ENCODE measurements at places on chromosomes 1 and 21.
A peak's percentile ranks its signal among the peaks of the same experiment; 100 is the strongest.

- no peak for DNase-seq
Observed at GRCh38 chr1:225748529-225748928, 29.1 kb upstream of the SRP9 start.

- no peak for DNase-seq
Observed at GRCh38 chr1:104195395-104195794, 445.7 kb downstream of the AMY1C start.

- no peak for DNase-seq
Observed at GRCh38 chr1:160437432-160438316, 37.3 kb downstream of the VANGL2 start.

DNA sequence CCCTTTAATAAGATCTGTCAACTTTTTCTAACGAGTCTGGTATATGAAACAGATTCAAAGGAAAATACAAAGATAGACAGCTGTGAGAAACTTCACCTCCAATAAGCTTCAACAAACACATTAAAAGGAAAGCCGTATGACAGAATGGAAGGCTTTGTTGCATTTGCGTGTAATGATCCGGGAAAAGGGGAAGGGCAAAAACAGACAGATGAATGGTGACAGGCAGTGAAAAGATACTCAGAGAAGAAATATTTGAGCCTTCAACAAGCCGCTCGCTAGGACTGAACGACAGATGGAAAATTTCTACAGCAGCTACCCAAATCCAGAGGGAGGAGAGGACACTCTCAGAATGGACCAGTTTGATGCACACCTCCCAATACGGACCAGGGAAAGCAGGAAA lies 14.9 kb downstream of the COPA start:
- DNase-seq = no peak

DNA sequence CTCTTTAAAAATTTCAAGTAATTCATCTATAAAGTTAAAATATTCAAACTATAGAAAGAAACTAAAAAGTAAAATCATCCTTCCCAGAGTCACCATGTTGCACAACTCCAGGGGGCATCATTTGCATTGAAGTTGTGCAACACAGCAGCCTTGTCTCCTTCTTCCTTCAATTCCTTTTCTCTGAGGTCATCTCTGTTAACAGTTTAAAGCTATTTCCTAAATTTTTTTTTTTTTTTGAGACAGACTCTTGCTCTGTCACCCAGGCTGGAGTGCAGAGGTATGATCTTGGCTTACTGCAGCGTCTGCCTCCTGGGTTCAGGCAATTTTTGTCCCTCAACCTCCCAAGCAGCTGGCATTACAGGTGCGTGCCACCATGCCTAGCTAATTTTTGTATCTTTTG lies 7.1 kb downstream of the RHBG start:
- DNase-seq = no peak

GRCh38 chr1:112237983-112238545 lies 157.9 kb upstream of the CTTNBP2NL start:
- peak; percentile 42 for DNase-seq

DNA sequence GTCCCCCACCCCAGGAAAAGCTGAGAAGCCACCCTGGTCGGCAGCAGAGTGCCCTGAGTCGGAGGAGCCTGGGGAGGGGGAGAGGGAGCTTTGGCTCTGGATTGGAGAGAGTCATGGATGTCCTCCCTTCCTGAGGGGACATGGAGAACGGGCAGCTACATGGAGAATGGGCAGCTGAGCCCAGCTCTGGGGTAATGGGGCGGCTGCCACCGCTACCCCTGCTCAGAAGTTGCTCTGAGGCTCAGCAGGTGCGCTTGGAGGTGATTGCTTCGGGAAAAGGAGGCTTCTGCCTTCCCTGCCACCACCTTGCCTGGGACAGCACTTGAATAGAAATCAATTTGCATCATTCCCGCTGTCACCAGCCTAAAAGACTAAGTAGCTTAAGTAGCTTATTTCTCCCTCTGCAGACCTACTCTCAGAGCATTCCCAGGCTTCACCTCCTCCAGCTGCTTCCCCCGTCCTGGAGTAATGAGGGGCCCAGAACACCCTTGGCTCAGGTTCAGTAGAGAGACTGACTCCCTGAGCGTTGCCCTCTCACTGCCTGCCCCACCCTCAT lies 8.3 kb downstream of the DISP3 start:
- DNase-seq = no peak

- DNase-seq = no peak
Observed at GRCh38 chr21:39196310-39196709, 13.1 kb upstream of the PSMG1 start.

GRCh38 chr1:209368864-209369598 lies 214.5 kb upstream of the CAMK1G start:
- DNase-seq = no peak

DNA sequence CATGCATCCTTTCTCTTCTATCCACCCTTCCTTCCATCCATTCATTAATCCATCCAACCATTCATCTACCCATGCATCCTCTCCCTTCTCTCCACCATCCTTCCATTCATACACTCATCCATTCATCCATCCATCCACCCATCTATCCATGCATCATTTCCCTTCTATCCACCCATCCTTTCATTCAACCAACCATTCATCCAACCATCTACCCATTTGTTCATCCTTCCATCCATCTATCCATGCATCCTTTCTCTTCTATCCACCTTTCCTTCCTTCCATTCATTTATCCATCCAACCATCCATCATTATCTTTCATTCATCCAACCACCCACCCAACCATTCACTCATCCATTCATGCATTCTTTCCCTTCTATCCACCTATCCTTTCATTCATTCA lies 188.4 kb downstream of the NPHP4 start:
- DNase-seq = no peak

GRCh38 chr1:121522061-121522759 lies 337.4 kb downstream of the SRGAP2C start:
- DNase-seq = peak; percentile 14

DNA sequence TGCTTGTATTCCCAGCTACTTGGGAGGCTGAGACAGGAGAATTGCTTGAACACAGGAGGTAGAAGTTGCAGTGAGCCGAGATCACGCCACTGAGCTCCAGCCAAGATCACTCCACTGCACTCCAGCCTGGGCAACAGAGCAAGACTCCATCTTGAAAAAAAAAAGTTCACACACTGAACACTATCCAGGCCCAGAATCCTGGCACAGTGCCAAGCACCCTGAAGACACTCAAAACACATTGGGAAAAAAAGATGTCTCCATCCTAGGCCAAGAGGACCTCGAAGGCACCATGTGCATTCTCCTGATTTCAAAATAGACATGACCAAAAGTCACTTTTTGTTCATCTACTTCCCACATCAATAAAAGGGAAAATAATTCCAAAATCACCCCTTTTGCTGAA lies 38.7 kb downstream of the SLC9A1 start:
- no peak for DNase-seq

- no peak for DNase-seq
Observed at GRCh38 chr1:41521766-41522165, 37.3 kb upstream of the EDN2 start.

DNA sequence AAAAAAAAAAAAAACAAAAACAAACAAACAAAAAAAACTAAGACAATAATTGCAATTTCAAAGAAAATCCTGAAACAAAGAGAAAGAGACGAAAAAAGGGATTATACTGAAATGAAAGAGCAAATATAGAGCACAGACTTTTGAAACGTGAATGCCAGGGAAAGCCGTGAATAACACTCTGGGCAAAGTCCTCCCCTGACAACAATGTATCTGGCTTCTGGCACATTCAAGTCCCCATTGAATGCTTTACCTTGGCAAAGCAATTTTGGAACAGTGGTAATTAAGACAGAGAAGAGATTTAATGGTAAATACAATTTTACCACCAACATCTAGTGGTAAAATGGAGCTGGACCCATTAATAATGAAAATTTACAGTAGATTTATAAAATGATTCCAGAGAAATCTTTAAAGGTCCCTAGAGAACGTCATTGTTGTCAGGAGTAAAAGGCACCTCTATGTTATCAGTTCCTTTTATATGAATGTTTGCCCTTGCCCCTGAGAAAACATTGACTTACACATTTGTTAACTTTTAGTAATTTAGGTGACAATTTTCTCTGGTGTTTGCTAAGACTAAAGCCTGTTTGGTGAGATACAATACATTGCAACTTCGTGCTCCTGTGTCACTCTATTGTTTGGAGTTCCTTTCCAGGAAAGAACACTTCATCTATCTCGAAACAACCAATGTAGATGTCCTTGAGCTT lies 89.7 kb downstream of the GREM2 start:
- DNase-seq = peak; percentile 72

GRCh38 chr21:14259747-14260146 lies 43.8 kb downstream of the RBM11 start:
- peak; percentile 24 for DNase-seq

GRCh38 chr1:41322835-41323234 lies 38.4 kb upstream of the FOXO6 start:
- DNase-seq = peak; percentile 61

DNA sequence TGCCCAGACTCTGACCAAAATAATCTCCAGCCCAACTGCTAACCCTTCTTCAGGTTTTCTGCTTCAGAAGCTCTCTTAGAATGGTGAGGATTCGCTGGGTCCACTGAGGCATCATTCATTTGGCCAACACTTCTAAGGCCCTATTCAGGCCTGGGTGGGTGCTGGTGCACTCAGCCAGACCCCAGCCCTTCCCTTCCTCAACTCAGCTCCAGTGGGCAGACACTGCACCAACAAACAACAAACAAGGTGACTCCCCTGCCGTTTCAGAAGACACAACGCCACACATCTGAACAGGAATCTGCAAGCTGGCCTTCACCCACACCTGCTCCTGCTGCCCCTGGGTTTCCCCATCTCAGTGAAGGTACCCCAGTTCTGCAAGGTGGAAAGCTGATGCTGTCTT lies 6.0 kb downstream of the HEYL start:
- no peak for DNase-seq

DNA sequence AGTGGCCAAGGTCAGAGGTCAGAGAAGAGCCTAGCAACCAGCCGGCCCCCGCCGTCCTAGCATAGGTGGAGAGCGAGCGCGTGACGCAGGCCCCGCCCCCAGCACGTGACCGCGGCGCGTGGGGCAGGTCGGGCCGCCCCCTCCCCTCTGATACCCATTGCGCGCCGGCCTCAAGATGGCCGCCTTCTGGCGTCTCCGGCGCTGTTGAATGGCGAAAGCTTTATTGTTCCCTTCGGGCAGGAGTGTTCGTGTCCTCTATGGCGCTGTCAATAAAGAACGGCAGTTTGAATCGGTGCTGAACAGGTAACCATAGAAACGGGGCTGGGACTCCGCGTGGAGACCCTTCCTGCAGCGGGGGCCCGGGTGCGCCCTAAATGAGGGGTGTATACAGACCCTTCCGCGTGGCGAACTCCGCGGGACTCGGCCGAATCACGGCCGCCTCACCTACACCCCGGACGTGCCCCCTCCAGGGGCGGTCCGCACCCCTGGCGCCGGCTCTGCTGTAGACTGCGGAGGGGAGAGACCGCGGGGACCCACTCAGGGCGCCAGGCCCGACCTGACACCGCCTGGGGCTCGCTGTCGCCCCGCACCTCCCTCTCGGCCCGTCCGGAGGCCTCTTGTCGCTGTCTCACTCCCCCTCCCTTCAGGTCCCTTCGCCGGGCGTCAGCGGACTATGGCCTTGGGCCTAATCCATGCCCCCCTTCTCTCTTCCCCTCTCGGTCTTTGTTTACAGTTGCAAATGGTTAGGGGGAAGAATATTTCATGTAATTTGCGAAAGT lies at the start of gene ZBTB40:
ZBTB40 (plus strand) TSS at position 150 of the 779 bp plus-strand sequence. CDS start 38,098 bp downstream, outside the sequence.
- DNase-seq = peak; percentile 87

- no peak for DNase-seq
Observed at GRCh38 chr1:31576743-31577455, 584 bp downstream of the TINAGL1 start.

DNA sequence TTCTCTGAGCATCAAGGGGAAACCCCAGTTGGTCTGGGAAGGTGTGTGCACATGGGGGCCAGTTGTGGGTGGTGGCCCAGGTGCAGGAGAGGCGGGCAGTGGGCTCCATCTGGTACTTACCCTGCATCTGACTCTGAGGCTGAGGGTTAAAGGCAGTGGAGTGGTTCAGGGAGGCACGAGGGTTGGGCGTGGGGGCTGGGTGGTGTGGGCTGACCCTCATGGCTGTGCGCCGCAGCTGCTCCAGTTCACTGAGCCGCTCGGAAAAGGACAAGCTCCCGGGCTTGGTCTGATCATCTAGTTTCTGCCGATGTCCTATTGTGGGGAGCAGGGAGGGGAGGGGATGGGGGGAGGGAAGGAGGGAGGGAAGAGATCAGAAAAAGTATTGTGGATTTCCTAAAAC lies 165.5 kb downstream of the CLIC6 start:
- DNase-seq = no peak

DNA sequence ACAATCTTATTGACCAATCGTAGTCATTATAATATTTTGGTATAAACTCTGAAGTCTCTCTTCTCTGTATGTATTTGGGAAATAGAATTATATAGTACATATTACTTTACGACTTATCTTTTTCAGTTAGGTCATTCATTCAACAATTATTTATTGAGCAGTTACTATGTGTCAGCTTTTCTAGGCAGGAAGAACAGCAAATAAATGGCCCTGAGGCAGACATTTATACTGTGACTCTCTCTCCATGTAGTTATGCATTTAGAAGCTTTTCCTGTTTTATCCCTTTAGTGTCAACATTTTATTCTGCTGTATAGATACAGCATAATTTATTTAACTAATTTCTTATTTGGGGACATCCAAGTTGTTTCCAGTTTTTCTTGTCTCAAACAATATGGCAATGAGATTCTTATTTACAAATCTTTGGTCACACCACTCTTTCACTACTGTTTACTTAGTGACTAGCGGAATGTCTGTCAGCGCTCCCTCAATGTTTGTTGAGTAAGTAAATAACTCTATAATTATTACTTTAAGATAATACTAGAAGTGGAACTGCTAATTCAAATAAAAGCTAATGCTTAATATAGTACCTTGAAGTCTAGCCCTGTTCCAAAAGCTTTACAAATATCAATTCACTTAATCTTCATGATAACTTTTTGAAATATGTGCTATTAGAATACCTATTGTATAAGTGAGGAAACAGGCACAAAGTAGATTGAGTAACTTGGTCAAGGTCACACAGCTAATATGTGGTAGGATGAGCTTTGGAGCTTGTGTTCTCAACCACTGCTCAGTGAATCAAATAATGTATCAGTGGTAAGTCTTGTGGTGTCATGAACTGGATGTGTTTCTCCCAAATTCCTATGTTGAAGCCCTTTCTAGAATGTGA lies 465.6 kb downstream of the SIPA1L2 start:
- DNase-seq = no peak

GRCh38 chr1:83800066-83800465 lies 198.9 kb downstream of the TTLL7 start:
- DNase-seq = no peak

DNA sequence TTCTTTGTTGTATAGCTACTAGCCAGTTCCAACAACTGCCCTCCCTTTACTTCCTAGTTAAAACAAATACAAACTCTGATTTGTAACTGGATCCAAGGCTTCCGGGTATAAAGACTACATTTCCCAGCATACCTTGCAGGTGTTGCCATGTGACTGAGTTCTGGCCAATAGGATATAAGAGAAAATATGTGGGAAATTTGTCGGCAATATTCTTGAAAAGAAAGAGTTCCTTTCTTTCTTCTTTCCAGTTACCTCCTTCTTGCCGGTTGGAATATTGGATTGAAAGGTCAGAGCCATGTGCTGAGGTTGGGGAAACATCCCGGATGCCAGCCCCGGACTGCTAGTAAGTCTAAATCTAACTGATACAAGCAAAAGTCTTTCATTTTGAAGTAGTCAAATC lies 23.0 kb upstream of the ZBTB40 start:
- no peak for DNase-seq

Measured in NCI-H774 (cell line).